ENCODE measurements at places on chromosomes 2 and 18.
A peak's percentile ranks its signal among the peaks of the same experiment; 100 is the strongest.

DNA sequence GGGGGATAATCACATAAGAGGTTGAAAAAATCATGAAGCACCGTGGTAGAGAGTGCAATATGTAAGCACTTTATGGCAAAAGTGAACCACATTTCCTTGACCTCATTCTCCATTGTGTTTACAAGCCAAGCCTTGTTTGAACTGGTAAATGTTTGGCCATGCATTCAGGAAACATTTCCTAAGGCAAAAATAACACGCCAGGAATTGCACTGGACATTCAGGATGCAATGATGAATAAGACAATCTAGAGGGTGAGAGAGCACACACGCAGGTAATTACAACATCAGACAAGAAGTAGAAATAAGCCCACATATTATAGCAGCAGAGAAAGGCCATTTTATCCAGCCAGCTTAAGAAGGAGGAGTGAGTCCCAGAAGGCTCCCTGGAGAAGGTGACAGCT is 218.0 kb upstream of the OSR1 start:
- DNase-seq = no peak

DNA sequence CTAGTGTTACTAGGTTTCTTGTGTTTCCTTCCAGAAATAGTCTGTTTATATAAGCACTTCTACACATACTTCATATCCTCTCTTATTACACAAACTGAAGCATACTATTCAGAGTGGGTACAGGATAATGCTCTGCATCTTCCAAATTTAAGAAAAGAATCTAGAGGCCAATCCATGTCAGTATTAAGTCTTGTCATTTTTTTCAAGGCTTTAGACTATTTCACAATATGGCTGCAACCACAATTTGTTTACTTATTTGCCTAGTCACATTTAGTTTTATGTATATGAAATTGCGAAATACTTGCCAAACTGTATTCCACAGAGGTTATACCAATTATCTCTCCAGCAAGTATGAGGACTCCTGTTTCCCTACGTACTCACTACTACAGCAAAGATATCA is 27.9 kb downstream of the IWS1 start:
- no peak for DNase-seq

- DNase-seq = no peak
These were observed 227.5 kb downstream of the C1D start for GRCh38 chr2:67835266-67835665.

DNA sequence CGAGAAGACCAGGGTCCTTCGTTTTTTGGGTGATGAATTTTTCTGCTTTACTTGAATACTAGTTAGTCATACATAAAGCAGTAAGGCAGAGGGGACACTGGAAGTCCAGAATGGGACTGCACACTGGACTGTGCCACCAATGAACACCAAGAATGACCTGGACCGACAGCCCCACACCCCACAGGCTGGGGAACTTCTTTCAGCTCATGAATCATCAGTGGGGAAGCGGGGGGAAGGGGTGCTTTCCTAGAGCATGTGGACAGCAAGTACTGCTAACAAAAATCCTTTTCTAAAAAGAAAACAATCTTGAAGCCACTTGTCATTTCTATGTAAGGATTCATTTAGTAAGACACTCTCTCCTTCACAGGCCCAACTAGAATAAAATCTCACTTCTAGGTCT is 86.0 kb downstream of the DTNB start:
- DNase-seq = peak; percentile 49

DNA sequence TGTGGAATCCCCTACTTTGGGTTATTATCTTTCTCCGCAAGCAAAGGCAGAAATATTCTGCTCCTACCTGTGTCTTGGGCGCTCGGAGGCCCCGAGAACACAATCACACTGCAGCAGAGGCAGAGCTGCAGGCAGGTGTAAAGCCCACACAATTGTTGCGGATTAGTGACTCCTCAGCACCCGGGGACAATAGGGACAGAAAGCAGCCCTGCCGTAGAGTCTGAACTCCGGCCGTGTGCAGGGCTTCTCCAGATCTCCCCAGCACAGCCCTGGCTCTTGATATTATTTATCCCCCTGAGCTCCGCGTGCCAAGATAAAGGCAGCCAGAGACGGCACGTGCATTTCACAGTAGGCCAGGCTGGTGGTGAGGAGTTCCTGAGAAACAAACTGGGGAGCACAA is 229.2 kb downstream of the EN1 start:
- DNase-seq = no peak

DNA sequence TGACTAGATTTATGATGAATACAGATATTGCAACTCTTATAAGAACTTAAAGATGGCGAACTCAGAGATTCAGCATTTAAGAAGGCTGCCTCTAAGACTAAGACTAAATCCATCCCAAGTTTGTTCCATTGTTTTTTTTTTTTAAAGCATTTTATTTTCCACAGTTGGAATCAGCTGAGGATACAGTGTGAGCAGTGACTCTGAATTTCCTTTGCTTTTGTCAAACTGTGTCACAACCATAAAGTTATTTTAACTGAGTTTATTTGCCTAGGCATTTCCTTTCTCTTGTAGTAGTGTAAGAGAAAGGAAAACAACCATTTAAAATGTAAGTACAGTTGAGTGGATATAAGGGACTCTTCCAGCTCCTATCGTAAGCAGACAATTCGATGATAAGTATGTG is 63.9 kb downstream of the ZEB2 start:
- no peak for DNase-seq

GRCh38 chr2:225419033-225419432 is 19.5 kb downstream of the NYAP2 start:
- DNase-seq = no peak

DNA sequence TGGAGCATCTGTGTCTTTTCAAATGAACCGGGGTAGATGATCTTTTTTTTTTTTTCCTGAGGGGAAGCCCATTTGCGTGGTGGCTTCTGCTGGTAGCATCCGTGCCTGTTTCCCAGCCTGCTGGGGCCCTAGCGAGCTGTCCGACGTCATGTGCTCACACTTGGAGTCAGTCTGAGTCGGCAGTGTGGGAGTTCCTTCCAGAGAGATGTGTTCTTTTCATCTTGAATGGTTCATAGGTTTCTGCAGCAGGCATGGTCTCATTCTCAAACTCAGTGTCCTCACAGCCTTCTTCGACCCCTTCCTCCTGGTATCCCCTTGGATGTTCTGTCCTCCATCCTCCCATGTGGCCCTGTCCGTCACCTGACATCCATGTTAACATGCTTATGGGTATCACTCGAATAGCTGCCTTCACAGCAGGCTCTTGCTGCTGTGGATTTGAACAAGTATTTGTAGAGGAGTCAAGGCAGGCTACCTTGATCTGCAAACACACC is 51.0 kb downstream of the LDLRAD4 start:
- DNase-seq = peak; percentile 62

DNA sequence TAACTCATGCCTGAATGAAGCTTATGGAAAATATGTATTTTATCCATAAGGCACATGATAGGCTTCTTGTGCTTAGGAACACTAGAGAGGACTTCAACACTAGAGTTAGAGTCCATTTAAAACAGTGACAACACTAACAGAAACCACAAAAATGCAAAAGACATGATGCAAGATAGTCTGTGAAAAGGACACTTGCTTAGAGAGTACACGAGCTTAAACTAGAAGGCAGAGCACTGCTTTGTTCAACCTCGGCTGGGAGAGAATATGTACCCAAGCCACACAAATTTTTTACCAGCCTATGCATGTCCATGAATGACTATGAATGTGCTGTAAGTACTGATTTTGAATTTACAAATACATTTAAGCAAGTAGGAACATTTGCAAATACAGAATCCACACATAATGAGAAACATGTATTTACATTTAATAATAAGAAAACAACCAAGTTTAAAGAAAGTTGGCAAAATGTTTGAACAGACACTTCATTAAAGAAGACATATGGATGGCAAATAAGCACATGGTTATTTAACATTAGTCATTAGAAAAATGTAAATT is 130.6 kb downstream of the SPOPL start:
- DNase-seq = no peak

DNA sequence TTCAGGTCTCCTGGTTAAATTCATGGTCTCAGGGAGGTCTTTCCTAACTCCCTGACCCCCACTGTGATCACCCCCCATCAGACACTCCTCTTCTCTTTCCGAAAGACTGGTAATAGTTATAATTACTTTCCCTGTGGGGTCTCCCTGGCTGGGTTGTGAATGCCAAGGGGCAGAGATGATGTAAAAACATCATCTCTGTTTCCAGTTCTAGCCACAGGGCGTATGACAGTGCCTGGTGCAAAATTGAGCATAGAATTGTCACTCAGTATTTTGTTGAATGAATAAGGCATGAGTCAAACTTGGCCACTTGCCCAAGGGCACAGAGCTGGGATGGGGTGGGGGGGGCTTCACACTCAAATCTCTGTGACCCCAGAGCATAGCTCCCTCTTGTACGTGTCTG is 65.2 kb downstream of the LTBP1 start:
- no peak for DNase-seq

- DNase-seq = no peak
These were observed 371.6 kb downstream of the EIPR1 start for GRCh38 chr2:3005859-3006501.

DNA sequence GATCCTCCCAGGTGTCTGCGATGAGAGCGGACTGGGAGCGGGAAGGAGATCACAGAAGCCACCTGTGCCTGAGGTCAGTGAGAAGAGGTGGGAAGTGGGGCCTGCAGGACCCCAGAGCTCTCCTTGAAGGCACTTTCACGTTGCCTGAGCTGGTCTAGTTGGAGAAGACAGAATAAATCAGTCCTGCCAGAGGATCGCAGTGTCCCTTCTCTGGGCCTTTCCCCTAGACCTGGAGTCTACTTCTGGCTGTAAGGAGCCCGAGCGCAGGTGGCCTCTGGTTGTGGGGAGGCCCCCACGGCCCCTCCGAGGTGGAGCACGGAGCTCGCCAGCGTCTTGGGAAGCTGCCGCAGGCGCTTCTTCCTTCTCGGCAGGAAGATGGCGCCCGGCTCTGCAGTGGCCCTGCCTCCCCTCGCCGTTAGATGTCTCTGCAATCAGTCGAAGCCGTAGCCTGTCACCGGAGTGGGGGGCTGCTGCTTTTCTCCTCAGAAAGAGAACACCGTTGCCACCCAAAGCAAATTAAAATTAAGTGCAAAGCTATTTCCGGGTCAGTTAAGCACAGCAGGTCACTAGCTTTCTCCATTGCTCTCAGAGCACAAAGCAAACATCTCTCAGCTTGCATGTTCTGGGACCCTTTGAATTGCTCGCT is 212.0 kb upstream of the MYT1L start:
- DNase-seq = no peak

- no peak for DNase-seq
These were observed 4.6 kb downstream of the AGXT start for GRCh38 chr2:240873098-240873788.

- no peak for DNase-seq
These were observed 35.4 kb upstream of the FSHR start for GRCh38 chr2:49189512-49190225.

GRCh38 chr18:9968081-9968848 is 54.4 kb downstream of the VAPA start:
- DNase-seq = no peak

GRCh38 chr2:206343816-206344215 is 69.4 kb downstream of the ZDBF2 start:
- DNase-seq = no peak

DNA sequence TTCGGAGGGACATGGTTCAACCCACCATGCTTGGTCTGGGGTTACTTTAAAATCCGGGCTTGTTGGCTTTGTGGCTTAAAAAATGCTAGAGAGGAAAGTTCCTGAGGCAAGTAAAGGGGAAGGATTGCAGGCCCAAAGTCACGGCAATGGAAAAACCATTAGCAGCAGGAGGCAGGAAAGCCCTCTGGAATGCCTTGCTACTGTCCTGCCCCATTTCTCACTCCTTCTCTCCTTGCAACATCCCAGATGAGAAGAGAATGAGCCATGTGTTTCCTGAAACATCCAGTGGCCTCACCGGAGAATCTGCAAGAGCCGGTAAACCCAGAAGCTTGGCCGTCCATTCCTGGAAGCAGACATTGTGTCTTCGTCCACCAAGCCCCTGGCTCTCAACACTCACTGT is 97.4 kb upstream of the LCLAT1 start:
- no peak for DNase-seq

- no peak for DNase-seq
These were observed 513.8 kb downstream of the ZEB2 start for GRCh38 chr2:144006139-144006538.

DNA sequence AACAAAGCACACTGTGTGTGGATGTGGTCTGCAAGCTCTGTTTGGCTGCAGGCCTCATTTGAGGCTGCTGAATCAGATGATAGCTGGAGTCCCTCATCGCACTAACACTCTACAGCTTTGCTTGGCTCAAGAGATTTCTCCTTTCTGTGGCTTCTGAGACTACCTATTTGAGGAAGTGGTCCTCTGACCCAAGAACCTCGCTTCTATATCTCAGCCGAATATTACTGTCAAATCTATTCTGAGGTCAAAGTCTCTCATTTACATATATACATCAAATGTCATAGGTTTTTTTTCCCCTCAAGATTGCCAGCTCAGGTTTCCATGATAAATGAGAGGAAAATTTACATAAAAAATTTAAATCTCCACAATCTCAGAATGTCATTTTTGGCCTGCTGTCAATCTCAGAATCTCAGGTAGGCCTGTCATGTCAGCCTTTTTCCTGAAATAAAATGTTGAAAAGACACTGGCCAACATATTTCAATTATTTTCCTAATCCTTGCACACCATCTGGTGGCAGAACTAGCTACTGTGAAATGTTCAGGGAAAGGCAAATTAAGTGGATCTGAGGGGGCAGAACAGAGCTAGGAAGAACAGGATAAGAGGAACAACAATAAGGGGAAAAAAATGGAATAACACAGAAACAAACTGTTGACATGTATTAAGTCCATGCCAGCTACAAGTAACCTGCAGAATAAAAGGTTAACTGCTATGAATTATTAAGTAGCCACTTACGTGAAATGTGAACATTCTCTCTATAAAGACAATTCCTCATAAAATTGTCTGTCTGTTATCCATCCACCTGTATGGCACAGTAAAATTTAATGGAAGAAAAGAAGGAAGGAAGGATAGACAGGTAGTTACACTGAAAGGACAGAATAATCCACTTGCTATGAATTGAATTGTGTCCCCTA is 39.3 kb downstream of the AP1S3 start:
- no peak for DNase-seq

GRCh38 chr2:192159736-192160135 is 35.0 kb downstream of the TMEFF2 start:
- no peak for DNase-seq

GRCh38 chr2:111046670-111047069 is 74.0 kb upstream of the BCL2L11 start:
- no peak for DNase-seq

- no peak for DNase-seq
These were observed 242.5 kb downstream of the ZNF521 start for GRCh38 chr18:25109484-25109883.

DNA sequence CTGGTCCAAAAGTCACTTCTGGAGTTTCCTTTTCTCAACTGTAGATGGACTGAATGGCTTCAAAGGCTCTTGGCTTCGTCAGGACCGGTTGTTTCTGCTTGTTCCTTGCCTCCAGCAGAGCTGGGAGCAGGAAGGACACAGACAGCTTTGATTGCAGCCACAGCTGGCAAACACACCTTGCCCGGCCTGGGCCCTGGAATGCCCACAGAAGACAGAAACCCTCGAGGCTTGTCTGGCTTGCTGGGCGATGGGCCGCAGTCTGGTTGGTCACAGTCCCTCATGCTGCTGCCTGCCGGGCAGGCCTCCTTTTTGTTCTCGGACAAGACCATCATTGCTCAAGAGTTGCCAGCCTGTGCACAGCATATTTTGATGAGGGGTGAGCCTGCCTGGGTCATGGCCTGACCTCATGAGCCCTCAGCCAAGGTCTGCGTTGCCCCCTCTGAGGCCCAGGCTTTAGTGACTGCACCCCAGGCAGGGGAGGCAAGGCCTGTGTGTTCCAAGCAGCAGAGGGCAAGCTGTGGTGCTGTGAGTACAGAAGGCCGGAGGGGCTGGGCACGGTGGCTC is 37.8 kb downstream of the ATP6V1C2 start:
- DNase-seq = no peak

GRCh38 chr2:15844211-15844801 is 96.0 kb upstream of the MYCN start:
- DNase-seq = no peak

Measured in activated T-cell treated with anti-CD3 and anti-CD28 coated beads, Interleukin-2, amount 50 U/mL, for 48 hours (primary cell).